ENCODE measurements at places on chromosomes 12 and 14. TPM values are rescaled to one million over a fixed set of nuclear protein-coding genes. Genes with fewer than 3 reads are reported as not detected.

DNA sequence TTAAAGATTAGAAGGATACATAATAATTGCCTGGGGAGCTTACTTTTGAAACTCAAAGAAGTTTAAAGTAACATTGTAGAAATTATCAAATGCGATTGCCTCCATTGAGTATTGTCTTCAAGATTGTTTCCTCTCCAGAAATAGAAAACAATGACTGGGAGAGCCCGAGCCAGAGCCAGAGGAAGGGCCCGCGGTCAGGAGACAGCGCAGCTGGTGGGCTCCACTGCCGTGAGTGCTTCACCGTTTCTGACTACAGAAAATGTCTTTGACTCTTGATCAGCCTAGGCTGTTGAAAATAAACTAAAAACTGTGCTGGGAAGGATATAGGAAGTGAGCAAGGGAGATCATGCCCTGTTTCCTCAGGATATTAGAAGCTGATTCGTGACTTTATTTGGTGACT, 4.8 kb downstream of the PIWIL1 start:
- DNase-seq: no peak

- peak; percentile 84 for DNase-seq
Measured at GRCh38 chr14:69726761-69727511, 40.0 kb upstream of the SRSF5 start.

GRCh38 chr12:49091836-49092085, 2.8 kb downstream of the DHH start:
- DNase-seq: no peak

The MYRFL gene
- total RNA-seq: 0.37 TPM

GRCh38 chr14:51602310-51602709, 49.4 kb upstream of the FRMD6 start:
- no peak for DNase-seq

DNA sequence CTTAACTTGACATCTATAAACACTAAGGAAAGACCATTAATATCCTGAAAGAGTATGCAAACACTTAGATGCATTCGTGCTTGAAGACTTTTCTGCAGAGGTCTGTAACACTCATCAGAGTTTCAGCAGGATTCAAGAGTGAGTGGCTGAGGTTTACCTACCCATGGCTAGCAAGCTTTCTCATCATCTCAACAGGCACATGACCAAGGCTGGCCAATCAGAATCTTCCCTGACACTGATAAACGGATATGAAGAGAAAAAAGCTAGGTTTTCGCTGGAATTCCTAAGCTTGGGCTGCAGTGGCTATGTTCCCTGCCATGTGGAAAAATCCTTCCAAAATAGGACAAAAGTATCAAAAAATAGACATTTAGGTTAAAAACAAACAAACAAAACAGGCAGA, 162.1 kb upstream of the USP15 start:
- DNase-seq: no peak

The TMEM132D gene
- 1.0 TPM for total RNA-seq

DNA sequence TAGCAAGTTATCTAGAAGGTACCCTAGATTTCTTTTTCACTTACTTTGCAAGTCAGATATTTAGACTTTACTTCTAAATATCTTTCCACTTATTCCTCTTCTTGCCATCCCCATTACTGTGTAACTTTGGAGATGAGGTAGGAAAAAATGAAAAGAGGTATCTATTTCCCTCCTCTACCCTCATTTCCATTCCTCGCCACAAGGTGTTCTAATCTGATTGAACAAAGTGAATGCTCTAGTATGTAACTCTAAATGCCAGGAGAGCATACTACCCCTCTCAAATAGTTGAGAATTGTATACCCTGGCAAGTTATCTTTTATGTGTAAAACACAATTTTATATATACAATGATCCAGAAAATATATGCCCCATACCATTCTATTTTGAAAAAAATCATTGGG, 1.7 kb upstream of the LDHB start:
- no peak for DNase-seq

All from neural progenitor cell (in vitro differentiated cells).